AG04449 (cell line): ENCODE measurements at places on chromosomes 1 and 21.
A peak's percentile ranks its signal among the peaks of the same experiment; 100 is the strongest.

DNA sequence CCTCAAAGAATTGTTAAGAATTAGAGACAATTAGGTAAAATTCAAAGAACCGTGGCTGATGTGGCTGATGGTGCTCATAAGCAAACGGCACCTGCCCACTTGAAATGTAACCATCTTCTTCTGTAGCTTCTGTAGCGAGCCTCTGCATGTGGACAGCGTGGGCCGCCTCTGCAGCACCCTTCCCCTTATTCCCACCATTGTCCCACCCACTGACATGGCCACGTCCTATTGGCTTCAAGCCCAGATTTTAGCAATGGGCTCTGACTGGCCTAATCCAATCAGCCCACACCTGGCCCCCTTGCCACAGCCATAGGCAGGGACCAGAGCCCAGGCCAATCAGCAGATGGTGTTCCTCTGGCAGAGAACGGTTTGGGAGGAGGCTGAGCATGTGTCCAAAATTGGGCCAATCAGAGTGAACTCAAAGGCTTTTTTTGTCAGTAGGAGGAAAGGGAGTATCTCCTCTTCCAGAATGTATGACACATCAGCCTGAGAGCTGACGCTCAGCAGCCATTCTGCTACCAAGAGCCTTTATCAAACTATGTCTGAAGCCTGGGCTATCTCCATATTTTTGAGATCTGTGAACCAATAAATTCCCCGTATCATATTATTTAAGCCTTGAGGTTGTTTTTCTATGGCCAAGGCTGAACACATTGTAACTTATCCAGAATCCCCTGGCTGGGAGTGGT lies 518.5 kb downstream of the SMYD3 start:
- DNase-seq = no peak

DNA sequence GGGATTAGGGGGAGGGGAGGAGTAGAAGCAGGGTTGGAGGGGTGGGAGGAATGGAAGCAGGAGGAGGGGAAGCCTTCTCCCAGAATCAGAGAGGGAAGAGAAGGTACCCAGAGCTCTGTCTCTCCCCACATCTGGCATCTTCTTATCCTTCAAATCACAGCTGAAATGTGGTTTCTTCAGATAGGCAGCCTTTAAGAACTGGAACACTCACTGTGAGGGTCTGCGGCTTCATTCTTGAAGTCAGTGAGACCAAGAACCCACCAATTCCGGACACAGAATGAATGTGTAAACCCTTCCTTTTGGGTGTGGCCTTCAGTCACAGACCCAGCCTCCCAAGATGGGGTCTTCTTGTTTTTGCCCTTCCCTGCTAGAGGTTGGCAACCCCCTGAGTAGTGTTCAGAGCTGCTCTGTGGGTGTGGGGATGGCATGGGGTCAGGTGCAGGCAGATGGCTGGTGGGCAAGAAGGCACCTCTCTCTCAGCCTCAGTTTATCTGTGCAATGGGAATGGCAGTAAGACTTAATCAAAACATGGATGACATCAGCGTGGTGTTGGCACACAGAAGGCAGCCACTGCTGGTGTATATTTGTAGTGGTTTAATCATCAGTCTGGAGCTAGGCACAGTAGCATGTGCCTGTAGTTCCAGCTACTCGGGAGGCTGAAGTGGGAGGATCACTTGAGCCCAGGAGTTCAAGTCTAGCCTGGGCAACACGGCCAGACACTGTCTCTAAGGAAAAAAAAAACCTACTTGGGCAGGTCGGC lies 7.2 kb downstream of the FAAH start:
- DNase-seq = no peak

GRCh38 chr1:232386294-232386693 lies 243.6 kb downstream of the SIPA1L2 start:
- DNase-seq = no peak

DNA sequence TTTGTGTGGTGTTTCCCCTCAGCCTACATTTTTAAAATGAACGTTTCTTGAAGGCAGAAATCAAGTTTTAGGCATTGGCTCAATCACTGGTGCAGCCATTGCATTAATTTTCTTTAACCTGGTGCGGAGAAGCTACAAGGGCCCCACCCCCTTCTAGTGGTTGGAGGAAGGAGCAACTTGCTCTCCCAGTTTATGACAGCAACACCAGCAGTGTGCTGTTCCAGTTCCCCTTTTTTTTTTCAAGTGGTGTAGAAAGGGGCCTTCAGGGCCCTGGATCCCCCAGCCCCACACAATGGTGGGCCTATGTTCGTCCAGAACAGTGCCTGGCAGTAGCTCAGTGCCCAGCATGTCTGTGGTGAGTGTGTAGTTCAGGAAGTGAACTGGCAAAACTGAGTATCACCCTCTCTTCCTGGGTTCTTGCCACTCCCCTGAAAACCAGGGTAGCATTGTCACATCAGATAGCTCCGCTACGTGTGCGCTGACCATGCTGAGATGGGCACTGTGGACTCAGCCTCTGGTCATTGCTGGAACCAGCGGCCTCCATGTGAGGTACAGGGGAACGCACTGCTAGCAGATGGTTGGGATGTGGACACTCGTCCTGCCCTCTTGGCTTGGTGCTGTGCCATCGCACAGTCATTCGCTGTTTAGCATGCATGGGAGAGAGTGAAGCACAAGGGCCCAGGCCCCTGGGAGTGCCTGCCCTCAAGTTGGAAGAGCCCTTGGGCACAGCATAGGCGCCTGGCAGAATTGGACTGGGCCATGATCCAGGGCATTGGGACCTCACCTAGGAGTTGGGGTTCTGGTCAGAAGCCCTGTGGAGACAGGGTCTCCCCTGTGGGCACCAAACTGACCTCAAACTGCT lies 7.2 kb downstream of the ARF1 start:
- DNase-seq = no peak

DNA sequence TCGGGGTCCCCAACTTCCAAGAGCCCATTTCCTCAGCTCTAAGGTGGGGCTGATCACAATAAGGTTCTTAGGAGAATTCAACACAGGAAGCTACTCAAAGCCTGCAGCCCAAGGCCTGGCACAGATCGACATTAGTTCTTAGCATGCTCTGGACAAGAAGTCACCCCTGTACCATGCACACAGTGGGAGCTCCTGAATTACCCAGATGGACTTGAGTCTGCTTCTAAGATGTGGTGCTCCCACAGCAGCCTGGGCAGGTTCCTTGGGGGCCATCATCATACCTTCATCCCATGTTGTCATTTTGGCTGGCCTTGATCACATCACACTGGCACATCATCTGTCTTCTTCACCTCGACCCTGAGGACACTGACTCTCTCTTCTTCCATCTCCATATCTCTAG lies 153.3 kb upstream of the VAMP3 start:
- DNase-seq = no peak

GRCh38 chr1:88466899-88467580 lies 217.0 kb upstream of the PKN2 start:
- no peak for DNase-seq

DNA sequence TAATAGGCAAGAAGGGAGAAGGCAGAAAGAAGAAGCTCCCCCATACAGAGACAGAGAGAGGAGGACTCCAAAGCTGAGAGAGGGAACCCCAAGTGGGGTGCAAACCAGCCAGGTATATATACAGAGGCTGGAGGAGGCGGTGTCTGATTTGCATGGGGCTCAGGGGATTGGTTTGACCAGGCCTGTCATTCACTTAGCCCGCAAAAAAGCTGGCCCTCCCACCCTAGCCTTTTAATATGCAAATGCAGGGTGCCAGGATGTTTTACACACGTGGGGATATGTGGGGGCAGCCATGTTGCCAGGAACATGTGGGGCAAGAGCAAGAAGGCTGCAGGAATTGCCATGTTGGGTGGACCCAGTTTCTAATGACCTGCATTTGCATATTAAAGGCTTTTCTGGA lies 37.0 kb upstream of the TENT5B start:
- DNase-seq = no peak

GRCh38 chr1:168005529-168005928 lies 68.7 kb upstream of the MPC2 start:
- no peak for DNase-seq

GRCh38 chr1:64578270-64578973 lies 108.5 kb downstream of the CACHD1 start:
- DNase-seq = no peak

GRCh38 chr1:228366866-228367741 lies 39.5 kb downstream of the TRIM11 start:
- DNase-seq = no peak

- DNase-seq = no peak
These were observed 1660.8 kb downstream of the PLA2G4A start for GRCh38 chr1:188489336-188490112.

DNA sequence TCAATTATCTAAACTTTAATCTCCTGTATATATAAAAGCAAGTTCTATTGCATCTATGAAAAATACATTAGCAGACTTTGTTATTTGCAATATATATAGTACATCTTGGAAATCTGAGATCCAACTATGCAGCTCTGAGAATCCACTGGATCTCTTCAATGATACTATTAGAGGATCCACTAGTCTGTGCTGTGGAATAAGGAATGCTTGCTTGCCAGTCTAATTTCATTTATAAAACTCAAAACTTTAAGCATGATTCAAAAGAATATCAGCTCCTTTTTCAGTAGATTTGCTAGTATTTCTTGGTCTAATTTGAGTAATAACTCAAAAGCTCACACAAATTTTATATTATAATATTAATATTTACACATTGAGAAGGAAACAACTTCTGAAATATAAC lies 115.1 kb downstream of the SPATA6 start:
- no peak for DNase-seq

DNA sequence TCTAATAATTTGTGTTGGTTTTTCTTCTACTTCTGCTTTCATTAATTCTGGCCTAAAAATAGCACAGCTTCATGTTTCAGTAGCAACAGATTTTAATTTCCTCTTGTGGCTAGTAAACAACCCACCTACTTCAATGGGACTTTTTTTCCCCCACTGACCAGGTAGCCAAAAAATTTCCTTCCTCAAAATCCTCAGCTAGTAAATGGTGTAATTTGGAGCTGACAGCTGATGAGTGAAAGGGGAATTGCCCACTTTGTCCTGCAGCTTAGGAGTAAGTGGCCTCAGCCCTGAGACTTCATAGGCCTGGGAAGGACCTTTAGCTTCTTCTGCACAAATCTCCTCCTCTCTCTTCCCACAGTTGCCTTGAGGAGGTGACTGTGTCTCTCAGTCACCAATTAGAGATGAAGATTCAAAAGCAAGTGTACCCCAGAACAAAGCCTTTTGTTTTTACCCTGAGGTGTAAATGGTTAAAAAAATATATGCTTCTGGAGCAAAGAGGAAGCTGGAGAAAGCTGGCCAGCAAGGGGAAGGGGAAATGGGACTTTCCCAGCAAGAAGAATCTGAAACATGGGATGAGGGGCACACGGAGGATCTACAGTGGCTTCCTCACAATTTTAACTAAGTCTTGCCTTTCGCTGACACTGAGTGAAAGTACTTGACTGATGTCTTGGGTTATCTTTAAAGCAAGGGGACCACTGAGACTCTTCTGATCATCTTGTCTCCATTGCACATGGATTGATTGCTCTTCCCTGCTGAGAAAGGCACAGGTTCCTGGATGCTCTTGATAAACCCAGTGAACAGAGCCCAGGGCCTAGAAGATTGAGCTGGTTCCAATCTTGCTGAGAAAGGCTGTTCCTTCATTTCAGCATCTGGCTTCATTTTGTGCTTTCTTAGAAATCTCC lies 35.8 kb upstream of the VCAM1 start:
- no peak for DNase-seq

- DNase-seq = peak; percentile 96
These were observed 20.8 kb downstream of the KCNJ15 start for GRCh38 chr21:38277501-38278131.

- no peak for DNase-seq
These were observed 358.7 kb downstream of the RRAGC start for GRCh38 chr1:38500891-38501290.

DNA sequence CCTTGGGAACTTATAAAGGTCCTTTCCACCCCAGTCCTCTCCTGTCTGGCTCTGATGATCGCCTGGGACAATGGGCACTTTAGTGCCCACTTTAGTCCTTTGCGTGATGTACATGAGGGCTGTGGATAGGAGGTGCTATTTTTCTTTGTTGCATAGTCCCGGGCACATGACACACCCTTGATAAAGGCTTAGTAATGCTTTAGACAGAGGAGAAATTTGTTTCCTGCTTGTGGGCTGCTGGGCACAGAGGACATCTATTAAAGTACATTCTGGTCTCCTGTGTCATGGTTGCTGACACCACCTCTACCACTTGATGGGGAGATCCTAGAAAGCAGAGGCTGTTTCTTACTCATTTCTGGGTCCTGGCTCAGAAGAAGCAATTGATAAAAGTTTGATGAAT lies 5.4 kb upstream of the KNCN start:
- no peak for DNase-seq

GRCh38 chr1:208643005-208643597 lies 398.9 kb upstream of the PLXNA2 start:
- no peak for DNase-seq

DNA sequence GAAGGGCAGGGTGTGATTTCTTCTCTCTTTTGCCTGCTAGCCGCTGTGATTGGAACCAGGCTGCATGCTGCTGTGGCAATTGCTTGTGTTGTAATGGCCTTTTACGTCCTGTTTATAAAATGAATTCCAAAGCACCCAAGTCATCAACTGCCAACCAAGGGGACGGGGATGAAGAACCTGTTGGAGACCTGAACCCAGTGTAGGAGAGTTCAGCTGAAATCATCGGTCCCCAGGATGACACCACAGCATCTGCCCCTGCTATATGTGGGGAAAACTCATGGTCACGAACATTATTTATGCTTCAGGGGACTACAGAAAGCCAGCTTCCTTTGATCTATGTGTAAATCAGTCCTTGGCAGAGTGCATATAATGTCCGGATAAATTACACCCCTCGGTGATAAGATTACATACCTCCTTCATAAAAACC lies 3.8 kb downstream of the TMEM167B start:
- no peak for DNase-seq

DNA sequence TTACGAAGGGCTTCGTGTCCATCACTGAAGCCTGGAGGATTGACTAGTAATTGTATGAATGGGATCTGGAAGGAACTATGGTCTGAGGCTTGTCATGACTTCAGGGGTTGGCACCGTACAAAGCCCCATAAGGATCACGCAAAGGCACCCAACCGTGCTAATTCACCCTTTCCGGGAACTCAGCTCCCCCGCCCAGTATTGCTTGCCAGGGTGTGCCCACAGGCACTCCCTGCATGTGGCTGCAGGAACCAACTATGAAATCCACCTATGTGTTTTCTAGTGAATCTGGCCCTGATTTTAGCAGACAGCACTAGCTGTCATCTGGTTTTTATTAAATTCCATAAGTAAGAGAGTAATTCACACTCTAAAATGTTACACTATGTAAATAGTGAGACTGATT lies 139.2 kb downstream of the TM2D1 start:
- DNase-seq = no peak

GRCh38 chr1:15181564-15181963 lies 28.0 kb downstream of the TMEM51 start:
- no peak for DNase-seq

- DNase-seq = no peak
These were observed 77.3 kb downstream of the ARHGEF10L start for GRCh38 chr1:17616731-17617279.

DNA sequence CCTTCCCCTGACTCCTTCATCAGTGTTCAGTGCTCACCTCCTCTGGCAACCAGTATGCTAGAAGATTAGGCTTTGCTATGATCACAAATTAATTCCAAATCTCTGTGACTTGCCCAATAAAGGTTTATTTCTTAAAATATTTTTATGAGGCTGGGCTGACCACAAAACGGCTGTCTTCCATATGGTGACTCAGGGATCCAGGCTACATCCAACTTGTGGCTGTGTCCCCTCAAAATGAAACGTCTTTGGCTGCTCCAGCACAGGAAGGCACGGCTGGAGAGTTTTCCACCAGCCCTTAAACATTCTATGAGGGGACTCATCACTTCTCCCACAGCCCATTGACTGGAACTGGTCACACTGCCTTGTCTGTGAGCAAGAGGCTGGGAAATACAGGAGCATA lies 131.5 kb downstream of the HUNK start:
- no peak for DNase-seq
